H54 (cell line): ENCODE measurements at places on chromosomes 5 and 9.

DNA sequence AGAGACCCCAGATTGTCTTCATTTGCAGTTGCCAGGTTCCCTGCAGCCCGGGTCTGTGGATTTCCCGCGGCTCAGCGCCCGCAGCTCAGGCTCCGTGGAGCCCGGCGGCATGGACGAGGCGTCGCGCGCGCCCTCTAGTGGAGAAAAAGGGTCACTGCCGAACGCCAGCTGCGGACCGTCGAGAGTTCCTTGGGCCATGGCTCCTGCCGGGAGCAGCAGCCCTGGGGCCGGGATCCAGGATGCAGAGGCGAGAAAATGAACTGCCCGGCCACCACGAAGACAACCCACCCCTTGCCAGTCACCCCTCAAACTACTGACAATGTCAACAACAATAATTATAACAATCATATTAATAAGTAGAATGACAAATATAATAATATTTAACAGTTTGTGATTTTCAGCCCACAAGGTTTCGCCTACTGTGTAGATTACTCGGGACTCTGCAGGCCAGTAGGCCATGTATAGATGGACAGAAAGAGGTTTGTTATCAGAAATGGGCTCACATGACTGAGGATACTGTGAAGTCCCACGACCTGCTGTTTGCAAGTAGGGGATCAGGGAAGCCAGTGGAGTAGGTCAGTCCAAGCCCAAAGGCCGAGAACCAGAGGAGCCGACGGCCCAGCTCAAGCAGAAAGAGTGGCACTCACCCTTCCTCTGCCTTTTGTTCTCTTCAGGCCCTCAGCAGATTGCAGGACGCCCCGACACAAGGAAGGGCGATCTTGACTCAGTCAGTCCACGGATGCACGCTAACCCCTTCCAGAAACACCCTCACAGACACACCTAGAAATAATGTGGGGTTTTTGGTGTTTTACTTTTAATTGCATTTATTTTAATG is 43.1 kb downstream of the BOD1 start:
- peak; percentile 82 for DNase-seq

GRCh38 chr9:129176701-129177442 is 1.2 kb downstream of the IER5L start:
- DNase-seq = no peak

GRCh38 chr5:89313804-89314588 is 431.0 kb upstream of the MEF2C start:
- DNase-seq = peak; percentile 12

GRCh38 chr9:70003901-70004714 is 39.5 kb upstream of the MAMDC2 start:
- DNase-seq = no peak

GRCh38 chr9:87659534-87660419 is 66.1 kb upstream of the CTSL start:
- DNase-seq = no peak
